MV-4-11 (cell line): ENCODE measurements at places on chromosomes 5 and 9.
A peak's percentile ranks its signal among the peaks of the same experiment; 100 is the strongest.

DNA sequence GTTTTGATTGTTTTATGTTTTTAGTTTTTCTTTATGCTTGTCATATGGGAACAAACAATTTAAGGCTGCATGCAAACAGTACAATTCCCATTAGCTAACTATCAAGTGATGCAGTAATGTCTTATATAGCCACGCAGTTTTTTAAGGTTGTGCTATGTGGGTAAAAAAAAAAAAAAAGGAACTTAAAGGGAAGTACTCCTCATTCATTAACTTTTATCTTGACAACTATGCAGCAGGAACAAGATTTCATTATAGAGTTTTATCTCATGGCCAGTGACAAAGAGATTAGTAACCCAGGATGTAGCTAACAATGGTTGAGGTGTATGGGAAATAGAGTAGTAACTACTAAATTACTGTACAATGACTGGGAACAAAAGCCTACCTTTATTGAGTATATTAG, 1008.2 kb upstream of the CDH9 start:
- DNase-seq: no peak

GRCh38 chr9:131954299-131954698, 125.4 kb downstream of the MED27 start:
- DNase-seq: no peak

- no peak for DNase-seq
Measured at GRCh38 chr5:94196953-94197352, 421.5 kb downstream of the KIAA0825 start.

DNA sequence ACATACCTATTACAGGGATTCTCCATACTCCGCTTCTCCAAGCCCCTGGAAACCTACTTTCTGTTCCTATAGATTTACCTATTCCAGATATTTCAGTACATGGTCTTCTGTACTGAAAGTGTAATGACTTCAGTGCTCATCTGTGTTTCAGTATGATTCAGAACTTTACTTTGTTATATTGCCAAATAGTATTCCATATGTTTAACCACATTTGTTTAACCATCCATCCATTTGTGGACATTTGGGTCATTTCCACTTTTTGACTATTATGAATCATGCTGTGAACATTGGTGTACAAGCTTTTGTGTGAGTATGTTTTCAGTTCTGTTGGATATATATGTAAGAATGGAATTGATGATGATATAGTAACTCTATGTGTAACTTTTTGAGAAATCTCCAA, 188.9 kb downstream of the PDZD2 start:
- DNase-seq: peak; percentile 78

GRCh38 chr9:20373263-20373662, 249.0 kb downstream of the MLLT3 start:
- DNase-seq: no peak

GRCh38 chr9:87663556-87663955, 62.4 kb upstream of the CTSL start:
- no peak for DNase-seq

- DNase-seq: no peak
Measured at GRCh38 chr5:146072595-146072994, 32.8 kb downstream of the PLAC8L1 start.

DNA sequence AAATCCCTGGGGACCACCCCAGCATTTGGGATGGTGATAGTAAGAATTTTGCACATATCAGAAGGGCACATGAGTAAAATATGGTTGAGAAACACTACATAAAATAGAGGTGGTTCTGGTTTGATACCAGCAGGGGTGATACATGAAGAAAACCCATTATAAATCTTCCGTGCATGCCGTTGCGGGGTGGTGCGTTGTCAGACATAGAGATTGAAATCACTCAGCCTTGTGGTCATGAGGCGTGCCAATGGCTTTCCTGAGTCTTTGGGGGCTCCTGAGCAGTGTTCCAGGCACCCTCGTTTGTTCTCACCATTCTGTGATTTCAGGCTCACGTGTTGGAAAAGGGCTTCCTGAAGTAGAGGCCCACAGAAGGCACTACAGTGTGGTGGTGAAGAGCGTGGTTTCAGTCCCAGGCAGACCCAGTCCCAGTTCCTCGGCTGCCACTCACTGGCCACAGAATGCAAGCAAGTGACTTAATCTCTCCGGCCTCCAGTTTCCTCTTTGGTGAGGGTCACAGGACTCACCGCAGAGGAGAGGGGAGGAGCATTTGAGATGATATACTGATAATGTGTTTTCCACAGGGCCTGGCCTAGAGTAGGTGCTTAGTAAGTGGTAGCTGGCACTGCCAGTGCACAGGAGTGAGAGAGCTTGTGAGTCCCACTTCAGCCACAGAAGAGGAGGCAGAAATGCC, 20.5 kb upstream of the GLRX start:
- peak; percentile 95 for DNase-seq

DNA sequence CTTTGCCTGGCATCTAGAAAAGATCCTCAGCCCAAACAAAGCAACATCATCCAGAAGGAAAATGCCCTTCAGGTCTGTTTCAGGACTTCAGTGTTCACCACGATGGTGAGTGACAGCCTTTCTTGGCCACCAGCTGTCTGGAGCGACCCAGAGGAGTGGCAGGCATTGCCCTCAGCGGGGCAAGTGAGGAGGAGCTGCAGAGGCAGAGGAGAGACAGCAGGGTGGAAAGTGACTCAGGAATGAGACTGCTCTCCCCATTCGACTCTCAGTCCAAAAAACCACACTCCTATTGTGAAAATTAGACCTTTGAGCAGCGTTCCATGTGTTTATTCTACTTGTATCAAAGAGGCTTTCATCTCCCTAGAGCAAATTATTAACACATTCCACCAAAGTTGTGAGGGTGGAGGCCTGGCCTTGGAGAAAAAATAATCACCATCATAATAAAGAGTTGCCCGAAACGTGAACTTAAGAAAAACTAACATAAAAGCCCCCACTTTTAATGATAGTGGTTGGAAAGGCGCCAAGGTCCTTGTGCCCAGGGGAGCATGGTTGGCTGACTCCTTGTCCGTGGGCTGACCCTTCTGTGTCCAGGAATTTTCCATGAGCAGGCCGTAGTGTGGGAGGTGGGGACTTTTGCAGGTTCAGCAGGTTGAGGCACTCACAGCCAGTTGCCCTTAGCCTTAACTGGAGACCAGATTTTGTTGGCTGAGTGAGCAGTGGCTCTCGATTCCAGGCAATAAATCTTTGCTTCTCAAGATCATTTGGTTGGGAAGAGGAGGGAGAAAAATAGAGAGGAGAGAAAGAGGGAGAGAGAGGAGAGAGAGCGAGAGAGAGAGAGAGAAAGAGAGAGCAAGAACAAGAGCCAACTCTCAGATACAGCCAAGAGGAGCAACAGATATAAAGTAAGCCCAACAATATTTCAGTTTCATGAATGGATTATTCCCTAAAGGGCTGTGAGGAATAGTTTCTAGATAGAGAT, 125.9 kb upstream of the ANKRD55 start:
- DNase-seq: no peak

DNA sequence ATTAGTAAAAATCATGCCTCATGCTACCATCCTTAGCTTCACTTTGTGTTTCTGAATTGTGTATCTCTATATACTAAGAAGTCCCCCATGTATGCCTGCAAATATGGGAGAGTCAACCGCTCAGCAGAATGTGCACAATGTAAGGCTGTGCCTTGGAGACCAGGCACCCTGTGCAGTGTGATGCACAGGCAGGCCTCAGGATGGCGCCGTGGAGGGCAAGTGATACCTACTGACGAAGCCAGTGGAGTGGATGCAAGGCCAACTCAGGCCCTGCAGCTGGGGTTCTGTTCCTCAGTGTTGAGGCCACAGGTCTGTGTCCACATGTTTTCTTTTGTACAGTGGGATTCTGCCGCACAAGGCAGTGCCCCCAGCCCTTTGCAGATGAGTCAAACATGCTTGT, 28.4 kb downstream of the SYK start:
- DNase-seq: no peak

DNA sequence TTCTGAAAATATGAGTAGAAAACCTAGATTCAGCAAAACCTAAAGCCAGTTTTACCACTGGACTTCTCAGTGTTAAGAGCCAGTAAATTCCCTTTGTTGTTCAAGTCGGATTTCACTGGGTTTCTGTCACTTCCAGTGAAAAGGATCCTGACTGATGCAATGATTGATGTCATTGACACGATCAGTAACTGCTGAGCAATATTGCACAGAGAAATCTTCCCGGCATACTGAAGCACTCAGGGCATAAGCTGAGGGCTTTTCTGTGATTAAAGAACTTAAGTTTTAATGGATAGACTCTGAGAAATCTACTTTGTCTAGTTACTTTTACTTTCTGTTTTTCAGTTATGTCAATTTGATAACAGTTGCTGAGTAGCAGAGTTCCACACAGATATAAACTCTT, 61.9 kb downstream of the DENND1A start:
- DNase-seq: peak; percentile 16

- no peak for DNase-seq
Measured at GRCh38 chr5:16740066-16740810, 123.4 kb upstream of the RETREG1 start.

- no peak for DNase-seq
Measured at GRCh38 chr9:109604131-109604530, 106.0 kb upstream of the PTPN3 start.

GRCh38 chr9:134325813-134326723, at the start of gene RXRA:
RXRA (plus strand) TSS chr9:134326455; CDS start chr9:134326632, 177 bp downstream.
- peak; percentile 58 for DNase-seq

- DNase-seq: no peak
Measured at GRCh38 chr9:6640268-6641051, 5.1 kb downstream of the GLDC start.

DNA sequence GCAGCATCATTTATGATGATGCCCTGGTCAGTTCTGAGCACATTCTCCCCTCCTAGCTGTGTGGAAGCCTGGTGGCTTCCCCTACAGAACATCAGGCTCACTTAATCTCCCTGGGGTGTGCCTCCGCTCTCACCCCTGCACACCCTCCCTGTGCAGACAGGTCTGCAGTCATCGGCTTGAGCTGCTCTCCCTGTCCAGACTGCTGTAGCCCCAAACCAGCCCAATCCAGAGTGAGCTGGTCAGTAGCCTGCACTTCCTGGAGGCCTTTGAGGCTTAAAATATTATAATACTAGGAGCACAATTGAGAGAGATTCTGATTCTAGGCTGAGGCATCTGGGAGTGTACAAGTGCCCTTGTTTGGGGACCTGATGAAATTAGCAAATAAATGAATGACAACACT, 60.2 kb downstream of the PPARGC1B start:
- DNase-seq: no peak

DNA sequence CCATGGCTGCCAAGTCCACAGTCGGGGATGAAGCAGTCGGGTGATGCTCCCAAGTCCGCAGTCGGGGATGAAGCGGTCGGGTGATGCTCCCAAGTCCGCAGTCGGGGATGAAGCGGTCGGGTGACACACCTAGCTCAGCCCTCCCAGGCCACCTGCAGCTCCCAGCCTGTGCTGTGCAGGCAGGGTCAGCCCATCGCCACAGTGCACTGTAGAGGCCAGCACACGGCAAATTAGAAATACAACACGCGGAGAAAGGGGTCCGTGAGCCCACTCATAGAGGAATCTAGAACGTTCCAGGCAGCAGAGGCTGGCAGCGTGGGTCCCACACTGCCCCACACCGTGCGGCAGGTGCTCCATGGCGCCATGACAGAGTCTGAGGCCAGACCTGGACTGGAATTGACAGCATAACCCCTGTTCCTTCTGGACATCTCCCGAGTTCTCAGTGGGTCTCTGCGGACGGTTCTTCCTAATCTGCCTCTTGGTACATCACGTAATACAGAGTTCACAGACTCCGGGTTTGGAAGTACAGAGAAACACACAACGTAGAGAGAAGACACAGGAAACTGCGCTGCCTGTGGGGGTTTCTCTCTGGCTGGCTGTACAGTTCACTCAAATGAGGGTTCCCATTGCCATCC, 7.7 kb upstream of the EXOC3 start:
- DNase-seq: no peak

DNA sequence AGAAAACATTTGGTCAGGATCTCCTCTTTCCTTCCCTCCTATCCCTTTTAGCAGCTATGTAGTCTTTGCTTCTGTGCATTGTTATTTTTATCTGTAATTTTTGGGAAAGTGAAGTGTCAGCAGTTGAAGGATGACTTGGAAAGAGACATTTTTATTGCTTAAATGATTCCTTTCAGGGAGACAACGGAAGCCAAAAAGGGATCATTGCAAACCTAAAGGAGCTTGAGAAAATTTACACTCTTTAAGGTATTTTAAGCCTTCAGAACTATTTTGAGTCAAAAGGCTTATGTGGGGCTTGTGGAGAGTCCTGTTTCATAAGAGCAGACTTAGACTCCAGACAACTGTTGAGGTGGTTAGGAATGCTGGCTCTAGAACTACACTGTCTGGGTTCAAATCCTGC, 281.6 kb downstream of the KIF4B start:
- DNase-seq: no peak

- peak; percentile 57 for DNase-seq
Measured at GRCh38 chr5:127029581-127030258, 638 bp downstream of the MARCHF3 start.

GRCh38 chr9:84919440-84919839, 249.9 kb downstream of the NTRK2 start:
- no peak for DNase-seq

- no peak for DNase-seq
Measured at GRCh38 chr5:159003045-159004030, 96.4 kb downstream of the EBF1 start.

DNA sequence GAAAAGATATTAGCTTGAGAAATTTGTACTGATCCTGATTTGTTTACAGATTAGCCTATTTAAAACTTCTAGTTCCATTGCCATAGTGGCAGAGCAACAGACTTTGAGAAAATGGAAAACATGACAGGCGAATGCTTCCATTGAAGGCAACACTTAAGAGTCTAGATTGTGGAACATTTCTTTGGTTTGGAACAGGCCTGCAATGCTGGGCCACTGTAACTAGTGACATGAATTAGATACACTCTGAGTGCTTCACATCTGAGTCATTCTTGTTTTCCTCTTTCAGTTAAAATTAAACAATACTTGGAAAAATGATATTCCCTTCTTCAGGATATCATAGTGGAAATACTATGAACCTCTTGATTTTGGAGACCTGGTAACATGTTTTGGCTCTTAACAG, 453.6 kb upstream of the TUSC1 start:
- DNase-seq: no peak

GRCh38 chr5:146158255-146158654, 24.2 kb downstream of the LARS1 start:
- DNase-seq: no peak

GRCh38 chr5:157845914-157846598, 12.9 kb downstream of the CLINT1 start:
- no peak for DNase-seq

GRCh38 chr5:149261246-149261645, 10.4 kb upstream of the AFAP1L1 start:
- DNase-seq: peak; percentile 56

- DNase-seq: no peak
Measured at GRCh38 chr9:133707763-133708245, 30.3 kb downstream of the SARDH start.

- DNase-seq: peak; percentile 57
Measured at GRCh38 chr5:96997265-96997859, 61.5 kb downstream of the LNPEP start.

GRCh38 chr5:35788724-35789123, 68.0 kb upstream of the IL7R start:
- DNase-seq: no peak

DNA sequence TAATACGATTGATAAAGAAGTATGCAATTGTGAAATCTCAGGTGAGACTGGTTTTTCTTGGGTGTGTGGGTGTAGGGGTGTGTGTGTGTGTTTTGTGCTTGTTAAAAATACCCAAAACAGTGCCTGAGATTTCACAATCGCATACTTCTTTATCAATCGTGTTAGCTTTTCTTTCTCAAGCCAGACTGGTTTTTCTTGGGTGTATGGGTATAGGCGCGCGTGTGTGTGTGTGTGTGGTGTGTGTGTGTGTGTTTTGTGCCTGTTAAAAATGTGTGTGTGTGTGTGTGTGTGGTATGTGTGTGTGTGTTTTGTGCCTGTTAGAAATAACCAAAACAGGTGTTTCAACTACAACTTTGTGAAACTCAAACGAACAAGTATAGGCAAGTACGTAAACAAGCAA, 53.7 kb downstream of the CERT1 start:
- DNase-seq: no peak
